Stimulated activated CD4-positive, alpha-beta T cell treated with anti-CD3 and anti-CD28 coated beads, Interleukin-1b, Interleukin-23, amount 100 ng/mL, for 1 hour (primary cell): ENCODE measurements at places on chromosomes 5 and 9.

DNA sequence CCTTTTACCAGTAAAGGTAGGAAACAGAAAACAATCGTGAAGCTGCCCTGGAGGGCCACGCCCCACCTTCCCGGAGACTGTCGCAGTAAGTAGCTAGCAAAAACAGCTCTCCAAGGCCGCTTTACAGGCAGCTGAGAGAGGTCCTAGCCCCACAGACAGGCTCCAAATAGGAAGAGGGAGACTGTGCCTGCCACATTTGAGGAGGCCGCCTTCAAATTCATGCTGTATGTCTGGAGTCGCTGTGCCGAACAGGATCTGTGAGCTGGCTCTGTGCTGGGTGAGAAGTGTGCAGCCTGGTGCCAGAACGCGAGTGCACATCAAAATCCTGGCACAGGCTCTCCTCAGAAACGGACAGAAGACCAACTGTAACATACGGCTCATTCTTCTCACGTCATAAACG is 582.2 kb downstream of the CETN3 start:
- no peak for DNase-seq

DNA sequence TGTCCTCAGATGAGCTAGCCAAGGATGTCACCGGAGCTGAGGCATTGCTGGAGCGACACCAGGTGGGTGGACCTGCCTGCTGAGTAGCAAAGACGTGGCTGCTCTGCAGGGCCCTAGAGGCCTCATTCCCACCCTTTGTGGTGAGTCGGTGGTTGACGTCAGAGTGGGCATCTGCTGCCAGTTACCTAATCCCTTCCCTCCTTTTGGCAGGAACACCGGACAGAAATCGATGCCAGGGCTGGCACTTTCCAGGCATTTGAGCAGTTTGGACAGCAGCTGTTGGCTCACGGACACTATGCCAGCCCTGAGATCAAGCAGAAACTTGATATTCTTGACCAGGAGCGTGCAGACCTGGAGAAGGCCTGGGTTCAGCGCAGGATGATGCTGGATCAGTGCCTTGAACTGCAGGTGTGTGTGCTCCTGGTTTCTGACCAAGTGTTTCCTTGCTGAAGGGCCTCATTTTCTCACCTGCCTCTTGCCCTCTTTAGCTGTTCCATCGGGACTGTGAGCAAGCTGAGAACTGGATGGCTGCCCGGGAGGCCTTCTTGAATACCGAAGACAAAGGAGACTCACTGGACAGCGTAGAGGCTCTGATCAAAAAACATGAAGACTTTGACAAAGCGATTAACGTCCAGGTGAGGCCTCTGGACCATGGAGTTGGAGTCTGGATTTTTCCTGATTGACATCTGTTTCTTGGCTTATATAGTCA is 48.9 kb downstream of the DYNC2I2 start:
- no peak for DNase-seq

GRCh38 chr5:91641730-91642350 is 258.7 kb upstream of the ARRDC3 start:
- no peak for DNase-seq

GRCh38 chr5:30900367-30900766 is 293.1 kb upstream of the CDH6 start:
- DNase-seq = no peak

- DNase-seq = no peak
Measured at GRCh38 chr9:21796768-21797167, 5.7 kb upstream of the MTAP start.
